NCI-H1417 treated with DMSO at 0.1 percent for 48 hours (cell line): ENCODE measurements at places on chromosomes 3 and 15.

- DNase-seq: no peak
These were observed 82.9 kb downstream of the CHSY1 start for GRCh38 chr15:101168898-101169494.

GRCh38 chr15:75591655-75592364, 12.7 kb upstream of the PTPN9 start:
- DNase-seq: no peak

GRCh38 chr15:26873846-26874245, 7.0 kb downstream of the GABRA5 start:
- DNase-seq: no peak

DNA sequence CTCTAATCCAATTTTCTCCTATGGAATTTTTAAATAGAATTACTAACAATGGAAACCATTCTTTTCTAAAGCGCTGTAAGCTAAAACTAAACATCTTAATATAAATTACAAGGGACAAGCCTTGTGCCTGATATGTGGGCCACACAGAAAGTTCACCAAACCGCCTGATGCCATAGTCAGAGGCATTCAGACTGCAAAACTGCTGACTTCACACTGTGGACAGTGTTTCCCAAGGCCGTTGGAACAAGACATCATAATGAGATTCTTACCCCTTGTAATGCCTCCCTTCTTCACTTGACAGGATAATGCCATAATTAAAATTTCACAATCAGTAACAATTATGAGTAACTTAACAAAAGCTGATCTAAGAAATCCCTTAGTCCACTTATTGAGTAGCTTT, 14.9 kb downstream of the SH3GL3 start:
- no peak for DNase-seq

DNA sequence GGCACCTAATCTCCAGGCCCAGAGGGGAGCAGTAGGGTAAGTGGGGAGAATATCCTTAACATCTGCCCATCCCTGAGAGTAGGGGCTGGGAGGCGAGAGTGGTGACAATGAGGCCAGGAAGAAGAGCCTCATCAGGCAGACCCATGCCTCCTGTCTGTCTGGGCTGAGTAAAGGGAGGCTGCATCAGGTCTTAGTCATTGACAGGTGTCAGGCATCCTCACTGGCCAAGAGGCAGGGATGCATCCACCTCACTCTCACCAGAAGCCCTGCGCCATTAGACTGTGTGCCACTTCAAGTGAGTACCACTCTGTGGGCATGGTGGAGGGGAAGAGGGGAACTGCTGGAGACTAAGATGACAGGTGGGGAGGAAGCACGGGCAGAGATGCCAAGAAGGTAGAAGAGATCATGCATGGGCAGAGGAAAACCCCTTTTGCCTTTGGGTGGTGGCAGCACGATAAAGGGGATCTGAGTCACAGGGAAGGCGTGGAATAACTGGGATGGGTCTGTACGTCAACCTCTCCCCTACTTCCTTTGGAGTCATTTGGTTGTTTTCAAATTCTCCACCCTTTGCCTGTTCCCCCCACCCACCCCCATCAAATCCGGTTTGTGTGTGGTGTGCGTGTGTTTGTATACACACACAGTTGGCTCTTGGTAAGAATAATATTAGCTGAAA, 14.1 kb downstream of the ANAPC13 start:
- no peak for DNase-seq

GRCh38 chr15:98519767-98520550, 128.4 kb upstream of the IGF1R start:
- no peak for DNase-seq

DNA sequence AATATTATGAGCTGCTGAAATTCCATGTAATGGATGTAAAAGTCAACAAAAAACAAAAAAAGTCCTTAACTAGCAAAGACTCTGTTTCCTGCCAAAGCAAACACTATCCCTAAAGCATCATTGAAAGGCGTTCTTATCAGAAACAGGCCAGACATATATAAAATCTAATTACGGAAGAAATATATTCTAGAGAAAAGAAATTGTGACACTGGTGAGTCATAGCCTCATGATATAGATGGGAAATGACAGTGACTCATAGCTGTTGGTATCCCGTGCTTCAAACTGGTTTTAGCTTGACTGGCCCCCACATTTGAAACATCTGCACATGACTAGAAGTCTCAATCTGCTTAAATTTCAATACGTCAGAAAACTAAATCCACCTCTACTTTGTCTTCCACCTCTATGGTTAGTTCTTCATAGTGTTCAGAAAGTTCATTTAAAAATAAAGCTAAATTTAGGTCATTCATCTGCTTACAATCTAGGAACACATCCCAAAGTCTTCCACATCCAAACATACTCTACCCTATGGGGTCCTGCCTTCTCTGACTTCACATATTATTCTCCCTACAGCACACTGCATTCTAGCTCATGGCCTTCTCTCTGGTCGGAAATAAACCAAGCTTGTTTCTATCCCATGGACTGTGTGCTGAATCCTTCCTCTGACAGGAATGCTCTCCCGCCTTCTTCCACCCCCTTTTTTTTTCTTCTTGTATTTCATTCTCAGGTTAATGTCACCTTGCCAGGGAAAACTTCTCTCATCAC, 456.3 kb upstream of the ARRDC4 start:
- DNase-seq: no peak

DNA sequence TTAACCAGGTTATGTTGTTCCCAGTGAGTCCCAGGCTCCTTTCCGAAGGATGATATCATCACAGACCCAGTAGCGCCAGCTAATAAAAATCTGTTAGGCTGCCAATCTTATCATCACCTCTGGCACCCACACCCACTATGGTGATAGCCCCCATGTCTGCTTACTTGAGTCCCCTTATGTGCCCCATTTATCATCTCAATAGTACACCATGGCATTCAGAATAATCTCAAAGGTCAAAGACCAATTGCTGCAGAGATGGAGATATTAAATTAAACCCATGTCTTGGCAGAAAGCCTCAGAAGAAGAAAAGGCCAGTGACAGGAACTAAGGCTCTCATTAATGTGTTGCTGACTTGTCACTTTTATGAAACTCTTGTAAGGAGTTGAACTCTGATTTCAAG, 32.8 kb downstream of the CPNE4 start:
- no peak for DNase-seq

DNA sequence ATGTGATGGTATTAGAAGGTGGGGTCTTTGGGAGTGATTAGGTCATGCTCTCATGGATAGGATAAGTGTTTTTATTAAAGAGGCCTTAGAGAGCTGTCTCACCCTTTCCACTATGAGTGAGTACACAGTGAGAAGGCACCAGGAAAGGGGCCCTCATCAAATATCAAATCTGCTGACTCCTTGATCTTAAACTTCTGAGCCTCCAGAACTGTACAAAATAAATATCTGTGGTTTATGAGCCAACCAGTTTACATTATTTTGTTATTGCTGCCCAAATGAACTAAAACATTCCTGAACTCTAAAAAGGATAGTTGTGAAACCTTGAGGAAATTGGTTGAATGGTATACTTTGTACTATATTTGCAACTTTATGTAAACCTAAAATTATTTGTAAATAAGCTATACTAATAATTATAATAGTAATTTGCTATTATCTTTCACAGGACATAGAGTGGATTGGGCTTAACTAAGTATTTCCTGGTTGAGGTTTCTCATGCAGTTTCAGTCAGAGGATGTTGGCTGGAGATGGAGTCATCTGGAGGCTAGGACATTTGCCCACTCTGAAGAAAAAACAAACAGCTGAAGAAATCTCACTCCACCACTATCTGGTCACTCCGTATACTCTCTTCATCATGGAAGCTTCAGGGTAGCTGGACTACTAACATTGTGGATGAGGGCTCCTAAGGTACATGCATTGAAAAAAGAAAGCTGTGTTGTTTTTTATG, 1068.6 kb upstream of the CADM2 start:
- DNase-seq: no peak
